ENCODE measurements at places on chromosomes 4 and X.
A peak's percentile ranks its signal among the peaks of the same experiment; 100 is the strongest.

DNA sequence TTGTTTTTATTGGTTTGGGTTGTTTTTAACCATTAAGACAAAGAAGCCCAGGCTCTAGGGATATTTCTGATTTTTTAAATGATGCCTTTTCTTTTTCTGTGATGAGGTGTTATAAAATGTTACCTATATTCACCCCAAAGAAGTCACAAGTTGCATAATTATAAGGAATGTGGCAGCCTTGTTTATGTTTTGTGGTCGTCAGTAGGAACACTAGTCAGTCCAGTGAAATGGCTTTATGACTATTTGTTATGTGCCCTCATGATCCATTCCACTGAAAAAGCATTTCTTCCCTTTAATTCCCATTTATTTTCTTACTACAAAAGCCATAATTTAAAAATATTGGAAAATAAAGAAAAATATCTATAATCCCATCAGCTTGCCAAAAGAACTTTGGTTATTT is 34.4 kb downstream of the CC2D2A start:
- DNase-seq = no peak

GRCh38 chrX:49977319-49978090 is 55.1 kb downstream of the CLCN5 start:
- no peak for DNase-seq

- peak; percentile 50 for DNase-seq
These were observed 8.8 kb downstream of the ENPEP start for GRCh38 chr4:110484767-110485166.

DNA sequence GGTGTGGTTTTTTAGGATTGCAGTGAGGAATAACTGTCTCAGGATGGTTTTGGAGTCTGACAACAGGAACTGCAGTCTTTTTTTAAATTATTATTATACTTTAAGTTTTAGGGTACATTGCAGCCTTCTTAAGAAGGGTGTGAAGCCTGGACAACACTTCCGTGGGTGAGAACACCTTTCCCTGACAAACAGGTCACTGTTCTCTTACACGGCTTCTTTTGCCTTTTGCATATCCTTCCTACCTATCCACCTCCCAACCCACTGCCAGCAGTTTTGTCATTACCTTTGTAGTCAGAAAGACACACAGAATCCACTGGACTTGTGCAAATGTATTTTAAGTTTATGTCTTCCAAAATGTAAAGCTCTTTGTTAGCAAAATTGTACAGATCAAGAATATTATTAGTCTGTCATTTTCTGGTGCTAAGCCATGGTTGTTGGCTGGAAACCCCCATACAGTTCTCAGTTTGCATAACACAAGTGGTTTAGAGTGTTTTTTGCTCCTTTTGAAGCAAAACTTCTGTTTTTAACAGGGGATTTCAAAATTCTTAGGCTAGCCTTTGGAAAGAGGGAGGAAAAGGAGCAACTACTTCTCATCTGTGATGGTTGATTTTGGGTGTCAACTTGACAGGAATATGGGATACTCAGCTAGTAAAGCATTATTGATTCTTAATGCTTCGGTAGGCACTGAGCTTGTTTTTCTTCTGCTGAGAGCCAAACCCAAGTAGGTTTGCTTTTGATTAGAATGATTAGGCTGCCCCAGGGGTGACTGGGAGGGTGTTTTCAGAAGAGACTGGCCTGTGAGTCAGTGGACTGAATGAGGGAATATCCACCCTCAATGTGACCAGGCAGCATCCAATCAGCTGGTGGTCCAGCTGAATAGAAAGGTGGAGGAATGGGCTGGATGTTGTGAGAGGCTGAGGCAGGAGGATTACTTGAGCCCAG is 29.4 kb upstream of the KLHL2 start:
- DNase-seq = no peak

- no peak for DNase-seq
These were observed 4.6 kb upstream of the LUZP4 start for GRCh38 chrX:115284877-115285276.

All from KBM-7 (cell line).